ENCODE measurements at places on chromosomes 12 and 14.

- DNase-seq, result no peak
Observed at GRCh38 chr14:53956427-53957201, at the start of gene BMP4. Gene BMP4 (minus strand): TSS chr14:53956825. CDS start chr14:53952222, 4,603 bp downstream.

GRCh38 chr12:95116341-95116740 is 42.9 kb upstream of the NR2C1 start:
- DNase-seq, result no peak

DNA sequence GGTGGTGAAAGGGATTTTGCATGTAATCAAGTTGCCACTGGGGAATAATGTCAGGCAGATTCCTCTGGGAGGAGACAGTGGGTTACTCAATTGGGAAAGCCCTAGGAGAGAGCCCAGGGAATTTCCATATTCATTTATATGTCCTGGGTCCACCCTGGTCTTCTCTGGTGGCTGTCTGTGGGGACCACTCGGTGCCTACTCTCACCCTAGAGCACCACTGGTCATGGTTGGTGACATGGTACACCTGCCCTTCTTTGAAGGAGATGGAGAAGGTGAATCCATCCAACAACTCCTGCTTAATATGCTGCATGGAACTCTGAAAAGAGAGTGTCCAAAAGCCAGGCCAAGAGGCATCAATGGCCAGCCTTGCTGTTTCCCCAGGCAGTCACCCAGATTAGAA is 12.8 kb upstream of the RERG start:
- DNase-seq, result no peak

DNA sequence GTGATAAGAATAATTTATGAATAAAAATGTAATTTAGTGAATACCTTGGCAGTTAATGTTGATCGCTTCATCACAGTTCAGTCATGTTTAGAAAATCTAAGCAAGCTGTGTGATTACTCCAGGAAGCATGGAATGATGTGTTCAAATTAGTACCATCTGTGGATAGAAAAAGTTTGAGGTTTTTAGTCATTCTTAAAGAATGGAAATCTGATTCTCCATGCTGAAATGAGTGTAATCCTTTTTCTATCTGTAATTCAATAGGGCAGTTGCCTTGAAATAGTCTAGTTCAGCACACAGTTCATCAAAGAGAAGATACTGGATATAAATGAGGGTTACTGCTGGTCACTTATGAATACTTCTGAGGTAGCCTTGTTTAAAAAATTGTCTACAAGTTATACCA is 127.2 kb upstream of the MYF6 start:
- DNase-seq, result no peak

DNA sequence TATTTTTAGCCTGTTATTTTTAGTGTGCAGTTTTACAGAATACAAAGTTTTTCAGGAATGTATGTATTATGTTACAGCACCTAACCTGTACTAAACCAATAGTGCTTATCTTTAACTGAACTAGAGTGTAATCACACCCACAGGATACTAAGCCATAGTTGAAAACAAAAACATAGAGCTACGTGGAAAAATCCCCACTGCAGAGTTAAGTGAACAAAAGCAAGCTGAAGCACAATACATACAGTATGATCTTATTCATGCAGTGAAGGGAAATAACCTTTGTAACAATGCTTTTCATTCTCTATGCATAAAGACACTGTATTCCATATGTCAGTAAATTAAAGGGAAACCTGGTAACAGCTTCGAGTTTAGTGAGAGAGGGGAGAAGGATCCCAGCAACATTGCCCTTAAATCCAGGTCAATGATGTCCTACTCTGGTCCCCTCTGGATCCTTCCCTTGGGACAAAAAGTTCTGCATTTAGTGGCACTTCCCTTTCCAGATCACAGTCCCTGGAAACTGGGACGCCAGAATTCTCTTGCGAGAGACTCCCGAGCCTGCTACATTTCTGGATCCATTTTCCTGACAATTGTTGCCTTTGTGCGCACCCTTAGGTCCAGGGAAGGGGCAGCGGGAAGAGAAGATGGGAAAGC is 121.3 kb upstream of the CCND2 start:
- no peak for DNase-seq

- DNase-seq, result no peak
Observed at GRCh38 chr12:76303365-76303764, 44.9 kb downstream of the BBS10 start.

GRCh38 chr14:23566778-23567185 is 809 bp downstream of the AP1G2 start:
- no peak for DNase-seq

DNA sequence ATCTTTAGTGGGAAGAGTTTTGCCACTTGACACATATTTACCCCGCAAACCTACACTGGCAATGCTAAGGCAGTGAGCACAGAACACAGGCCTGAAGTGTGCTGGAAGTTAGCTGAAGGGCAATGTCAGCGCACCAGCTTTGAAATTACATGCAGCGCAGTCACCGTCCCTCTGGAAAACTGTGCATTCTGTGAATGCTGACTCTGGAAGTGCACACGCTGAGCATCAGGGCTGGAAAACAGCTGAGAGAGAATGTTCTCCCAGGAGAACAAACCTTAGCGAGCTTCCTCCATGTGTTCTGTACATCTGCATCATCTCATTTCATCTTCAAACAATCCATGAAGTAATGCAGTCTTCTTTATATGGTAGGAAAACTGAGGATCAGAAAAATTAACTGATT is 448.2 kb downstream of the NRXN3 start:
- no peak for DNase-seq

DNA sequence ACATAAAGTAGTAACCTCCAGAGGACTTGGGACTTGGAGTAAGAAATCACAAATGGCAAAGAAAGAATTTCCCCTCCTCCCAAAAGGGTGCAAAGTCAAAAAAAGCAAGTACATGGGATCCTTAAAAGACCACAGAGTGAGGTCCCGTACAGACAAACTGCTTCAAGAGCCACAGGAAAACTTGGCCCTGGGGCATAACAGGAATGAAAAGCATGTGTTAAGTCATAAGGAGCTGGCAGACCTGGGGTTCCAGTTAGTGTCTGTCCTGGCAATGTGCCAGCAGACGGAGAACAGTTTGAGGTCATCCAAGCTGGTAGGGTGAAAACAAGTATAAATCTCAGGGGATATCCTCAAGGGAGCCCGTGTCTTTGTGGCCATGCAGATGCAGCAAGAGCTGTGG is 73.2 kb downstream of the HSD17B6 start:
- DNase-seq, result peak; percentile 70

- DNase-seq, result no peak
Observed at GRCh38 chr12:114776731-114777442, 92.9 kb upstream of the TBX3 start.

DNA sequence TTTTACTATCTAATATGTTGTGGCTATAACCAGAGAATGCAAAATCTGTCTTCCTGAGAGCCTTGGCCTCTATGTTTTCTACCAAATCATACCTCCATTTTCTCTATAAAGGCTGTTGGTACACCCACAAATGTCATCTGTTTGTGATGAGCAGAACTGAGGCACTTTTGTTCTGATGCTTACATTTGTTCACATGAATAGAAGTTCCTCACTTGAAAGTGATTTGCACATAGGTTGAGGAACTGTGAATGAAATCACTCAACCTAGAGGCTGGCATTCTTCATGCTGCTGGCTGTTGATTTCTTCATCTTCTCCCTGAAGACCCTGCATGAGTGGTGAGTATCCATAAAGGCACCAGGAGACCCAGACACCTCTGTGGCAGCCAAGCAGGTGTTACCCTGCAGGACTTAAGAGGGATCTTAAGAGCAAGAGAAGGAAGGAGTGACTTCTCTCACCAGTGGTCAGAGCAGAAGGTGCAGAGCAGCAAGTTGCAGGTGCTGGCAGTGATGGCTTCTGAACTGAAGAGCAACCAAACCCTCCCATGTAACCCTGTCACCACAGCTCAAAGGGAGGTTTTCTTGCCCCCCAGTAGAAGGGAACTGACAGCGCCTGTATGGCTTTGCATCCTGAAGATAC is 110.3 kb downstream of the HMGA2 start:
- DNase-seq, result no peak

DNA sequence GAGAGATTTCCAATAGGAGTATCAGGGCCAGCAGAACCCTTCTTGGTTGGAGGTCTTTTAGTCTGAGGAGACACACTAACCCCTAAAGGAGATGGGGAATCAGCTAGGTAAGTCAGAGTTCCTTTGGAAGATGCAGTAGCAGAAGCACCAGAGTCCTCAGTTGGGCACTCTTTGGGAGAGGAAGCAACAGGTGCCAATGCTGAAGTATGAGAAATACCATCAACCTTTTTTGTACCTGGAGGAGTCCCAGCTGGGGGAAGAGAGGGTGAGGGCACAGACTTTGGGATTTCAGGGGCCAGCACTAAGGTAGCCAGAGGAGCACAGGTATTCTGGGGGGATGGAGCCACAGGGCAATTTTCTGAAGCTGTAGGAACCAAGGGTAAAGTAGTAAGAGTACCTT is 6.0 kb downstream of the NACA start:
- DNase-seq, result peak; percentile 22

DNA sequence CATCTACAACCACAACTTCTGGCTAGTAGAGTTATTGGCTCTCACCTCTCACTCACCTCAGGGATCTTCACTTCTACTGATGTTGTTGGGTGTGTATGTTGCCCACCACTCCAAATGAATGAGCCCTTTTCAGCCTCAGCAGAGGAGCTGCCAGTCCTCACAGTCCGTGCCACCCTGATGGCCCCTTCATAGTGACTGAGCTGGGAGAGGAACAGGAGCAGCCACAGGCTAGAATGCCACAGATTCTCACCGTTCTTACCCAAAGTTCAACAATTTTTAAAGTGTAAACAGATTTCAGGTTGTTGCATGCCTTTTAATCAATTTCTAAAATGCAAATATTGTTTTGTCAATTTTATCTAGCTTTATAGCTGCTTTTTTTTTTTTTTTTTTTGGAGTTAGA is 74.5 kb upstream of the DNM1L start:
- DNase-seq, result no peak

GRCh38 chr12:132529156-132529839 is 39.3 kb downstream of the FBRSL1 start:
- DNase-seq, result no peak

DNA sequence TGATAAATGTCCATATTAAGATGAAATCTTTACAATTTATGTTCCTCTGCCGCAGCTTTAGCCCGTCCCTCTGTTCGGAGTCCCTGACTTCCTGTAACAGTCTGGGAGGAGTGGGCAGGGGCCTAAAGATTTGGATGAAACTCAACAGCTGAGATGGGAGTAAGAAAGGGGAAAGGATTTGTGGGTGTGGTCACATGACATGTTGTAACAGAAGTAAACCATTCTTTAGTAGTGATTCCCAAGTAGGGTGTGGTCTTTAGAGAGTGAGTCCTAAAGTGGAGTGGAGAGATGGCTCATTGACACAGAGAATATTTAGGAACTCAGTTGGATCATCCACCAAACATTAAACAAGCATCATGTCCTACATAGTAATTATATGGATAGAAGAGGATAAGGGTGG is 12.9 kb downstream of the TMEM117 start:
- no peak for DNase-seq

GRCh38 chr12:29103539-29103974 is 45.5 kb upstream of the FAR2 start:
- no peak for DNase-seq

- DNase-seq, result no peak
Observed at GRCh38 chr12:64679487-64680001, 69.2 kb downstream of the RASSF3 start.

DNA sequence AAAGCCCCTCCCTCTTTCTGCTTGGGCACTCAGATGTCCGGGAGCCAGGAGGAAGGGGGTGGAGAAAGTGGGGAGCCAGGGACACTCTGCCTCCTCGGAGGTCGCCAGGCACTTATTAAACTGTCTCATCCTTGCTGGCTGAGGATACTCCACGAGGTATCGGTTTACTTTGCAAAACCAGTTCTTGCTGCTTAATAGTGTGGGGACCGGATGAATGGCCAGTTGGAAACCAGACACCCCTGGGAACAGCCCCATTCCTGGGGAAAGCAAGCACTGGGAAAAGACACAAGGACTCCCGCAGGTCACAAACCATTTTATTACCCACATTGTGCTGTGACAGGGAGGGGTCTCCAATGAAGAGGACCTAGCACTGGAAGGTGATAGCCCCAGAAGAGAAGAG is 34.2 kb downstream of the CCDC88C start:
- no peak for DNase-seq

DNA sequence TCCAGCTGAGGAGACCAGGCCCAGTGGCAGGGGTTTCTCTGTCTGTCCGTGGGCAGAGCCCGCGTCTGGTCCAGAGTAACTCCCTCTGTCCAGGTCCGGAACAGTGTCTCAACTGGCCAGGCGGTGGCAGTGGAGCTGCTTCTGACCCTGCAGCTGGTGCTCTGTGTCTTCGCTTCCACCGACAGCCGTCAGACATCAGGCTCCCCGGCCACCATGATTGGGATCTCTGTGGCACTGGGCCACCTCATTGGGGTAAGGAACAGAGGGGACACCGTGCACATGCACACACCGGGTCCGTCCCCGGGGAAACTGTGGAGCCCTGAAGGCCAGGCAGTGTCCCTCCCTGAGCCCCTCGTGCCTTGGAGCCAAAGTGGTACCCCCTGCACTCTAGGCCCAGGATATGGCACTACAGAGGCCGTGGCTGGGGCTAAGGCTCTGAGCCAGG is 1.5 kb downstream of the AQP6 start:
- no peak for DNase-seq

DNA sequence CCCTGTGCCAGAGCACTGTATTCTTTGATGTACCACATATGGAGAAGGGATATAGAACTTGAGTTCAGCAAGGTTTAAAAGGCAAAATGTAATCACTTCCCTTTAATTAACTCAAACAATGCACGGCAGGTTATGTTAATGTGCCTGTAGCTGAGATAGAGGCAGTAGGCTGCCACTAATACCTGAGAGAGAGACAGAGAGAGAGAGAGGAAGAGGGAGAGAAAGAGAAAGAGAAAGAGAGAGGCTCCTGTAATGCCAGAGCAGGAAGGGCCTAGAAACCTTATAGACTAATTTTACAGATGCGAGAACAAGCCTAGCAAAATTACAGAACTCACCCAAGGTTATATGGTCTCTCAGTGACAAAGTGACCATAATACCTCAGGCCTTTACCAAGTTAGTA is 679.8 kb downstream of the NRXN3 start:
- no peak for DNase-seq

DNA sequence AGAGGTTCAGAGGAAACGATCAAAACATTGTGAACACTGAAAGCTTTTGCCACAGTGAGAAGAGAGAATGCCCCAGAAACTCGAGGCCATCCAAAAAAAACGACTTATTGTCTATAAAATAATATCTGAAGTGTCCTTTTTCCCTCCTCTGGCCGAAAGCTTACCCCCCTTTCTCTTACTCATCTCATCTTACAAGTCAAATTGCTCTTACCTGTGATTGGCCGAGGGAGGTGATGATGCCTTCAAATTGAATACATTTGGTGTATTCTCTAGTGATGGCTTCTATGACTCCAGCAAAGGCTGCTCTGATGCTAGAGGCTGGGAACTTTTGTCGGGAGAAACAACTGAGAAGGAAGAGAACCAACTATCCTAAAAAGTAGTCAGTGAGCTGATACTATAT is 90.7 kb downstream of the PTCSC3 start:
- DNase-seq, result no peak

- peak; percentile 64 for DNase-seq
Observed at GRCh38 chr12:6703631-6704030, 3.0 kb upstream of the PIANP start.

GRCh38 chr12:117714203-117714602 is 254.6 kb downstream of the KSR2 start:
- no peak for DNase-seq

GRCh38 chr14:59831121-59831730 is 39.4 kb downstream of the RTN1 start:
- no peak for DNase-seq
